ENCODE measurements at places on chromosomes 6 and 20. TPM values are rescaled to one million over a fixed set of nuclear protein-coding genes. Genes with fewer than 3 reads are reported as not detected.

DNA sequence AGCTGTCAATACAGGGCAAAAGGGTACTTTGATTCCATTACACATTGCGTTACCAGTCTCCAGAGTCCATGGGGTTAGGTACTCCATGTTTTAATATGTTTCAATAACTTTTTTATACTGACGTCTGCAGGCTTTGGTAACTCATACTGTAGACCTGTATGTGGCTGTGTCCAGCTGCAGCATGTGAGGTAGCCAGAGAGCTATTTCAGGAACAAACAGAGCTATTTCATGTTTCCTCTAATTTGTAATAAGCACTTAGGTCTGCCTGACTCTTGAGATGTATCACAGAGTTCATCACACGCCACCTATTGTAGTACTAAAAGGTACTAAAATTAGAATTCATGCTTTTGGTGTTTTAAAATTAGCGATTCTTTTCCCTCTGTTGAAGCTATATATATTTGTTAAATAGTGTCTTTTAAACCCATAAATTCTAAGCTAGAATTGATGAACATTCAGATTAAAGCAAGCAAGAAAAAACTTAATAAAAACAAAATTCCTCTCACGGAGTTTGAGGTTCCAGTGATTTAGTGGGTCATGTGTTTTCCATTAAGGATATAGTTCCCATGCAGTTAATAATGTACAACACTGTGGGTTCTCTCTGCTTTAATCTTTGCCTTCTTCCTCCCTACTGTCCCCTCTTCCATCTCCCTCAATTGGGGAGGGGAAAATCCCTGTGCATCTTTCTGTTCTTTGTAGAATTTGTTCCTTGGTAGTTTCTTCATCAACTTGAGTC, 37.0 kb downstream of the FOXO3 start:
- no peak for DNase-seq

- no peak for DNase-seq
Measured at GRCh38 chr6:75842732-75843131, 93.7 kb downstream of the MYO6 start.

OR2H1 gene
- total RNA-seq: not detected

GFRAL gene
- not detected for total RNA-seq

MARCKS gene
- total RNA-seq: 55.4 TPM

LINC00237 gene
- total RNA-seq: not detected

HLA-DOA gene
- total RNA-seq: 0.16 TPM

Data from SK-MEL-5 (cell line).